Peyer's patch (tissue), 4 donors: ENCODE measurements at places on chromosomes 11 and 22. TPM values are rescaled to one million over a fixed set of nuclear protein-coding genes. Genes with fewer than 3 reads are reported as not detected.

- H3K27me3 ChIP-seq: no peaks in the 10 kb centered on the region
- no peak for DNase-seq
Measured at GRCh38 chr11:101336858-101337257, 207.2 kb upstream of the PGR start.

DNA sequence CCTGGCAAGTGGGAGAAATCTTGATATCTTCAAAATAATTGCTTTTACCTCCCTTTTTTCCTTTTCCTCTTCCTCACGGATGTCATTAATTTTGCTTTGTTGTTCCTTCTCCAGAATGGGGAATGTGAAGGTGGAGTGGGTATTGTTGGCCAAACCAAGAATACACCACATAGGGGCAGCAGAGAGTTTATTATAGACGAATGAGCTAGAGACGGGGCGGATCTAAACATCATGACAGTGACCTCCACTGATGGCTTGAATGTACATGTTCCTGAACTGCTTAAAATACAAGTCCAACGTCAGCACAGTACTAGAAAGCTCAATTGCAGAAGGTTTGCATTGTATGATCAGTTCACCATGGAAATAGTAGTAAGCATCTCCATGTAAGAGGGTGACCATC lies 122.3 kb upstream of the SNX19 start:
- no peak overlapping the region for H3K27ac ChIP-seq
- no peaks in the 10 kb centered on the region for H3K4me1 ChIP-seq
- no peak for DNase-seq
- no peak overlapping the region for H3K4me3 ChIP-seq

Gene SDHAF2
- total RNA-seq: 77.0 TPM

Gene IL10RA
- 24.8 TPM for total RNA-seq

- no peaks in the 10 kb centered on the region for H3K4me1 ChIP-seq
- H3K36me3 ChIP-seq: no peaks in the 10 kb centered on the region
- no peak overlapping the region for H3K27ac ChIP-seq
- no peaks in the 10 kb centered on the region for H3K27me3 ChIP-seq
- no peak overlapping the region for H3K4me3 ChIP-seq
Measured at GRCh38 chr11:17421781-17422180, 33.3 kb upstream of the KCNJ11 start.
